Posterior vena cava (tissue), 2 donors: ENCODE measurements at places on chromosomes 16 and 17. TPM values are rescaled to one million over a fixed set of nuclear protein-coding genes. Genes with fewer than 3 reads are reported as not detected.
A peak's percentile ranks its signal among the peaks of the same experiment; 100 is the strongest.

Gene TIGD7
- 9.1 TPM for total RNA-seq

- peak; percentile 29 for DNase-seq
Observed at GRCh38 chr16:3948378-3948995, 68.0 kb upstream of the CREBBP start.

GRCh38 chr17:52026075-52026474 is 132.4 kb downstream of the CA10 start:
- no peak for DNase-seq

DNA sequence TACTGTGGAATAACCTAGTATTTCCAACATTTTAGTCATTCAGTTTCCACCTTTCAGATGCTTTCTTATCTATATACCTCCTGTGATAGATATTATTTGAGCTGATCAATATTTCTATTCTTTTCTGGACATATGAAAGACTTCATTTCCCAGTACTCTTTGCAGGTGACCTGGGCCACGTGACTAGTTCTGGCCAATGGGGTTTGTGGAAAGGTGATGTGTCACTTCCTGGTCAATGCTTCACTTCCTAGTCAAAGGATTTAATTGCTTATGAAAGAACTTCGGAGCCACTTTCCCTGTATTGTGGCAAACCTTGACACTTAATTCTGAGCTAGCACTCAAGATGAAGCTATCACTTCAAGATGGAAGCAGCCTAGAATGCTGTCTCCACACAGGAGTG is 248.9 kb upstream of the FOXF1 start:
- DNase-seq, result no peak

- DNase-seq, result no peak
Observed at GRCh38 chr17:14318918-14319205, 18.0 kb downstream of the HS3ST3B1 start.

Gene RIPOR1
- 123 TPM for total RNA-seq

Gene HOXB9
- not detected for total RNA-seq

Gene SOCS1
- total RNA-seq, result 7.5 TPM

DNA sequence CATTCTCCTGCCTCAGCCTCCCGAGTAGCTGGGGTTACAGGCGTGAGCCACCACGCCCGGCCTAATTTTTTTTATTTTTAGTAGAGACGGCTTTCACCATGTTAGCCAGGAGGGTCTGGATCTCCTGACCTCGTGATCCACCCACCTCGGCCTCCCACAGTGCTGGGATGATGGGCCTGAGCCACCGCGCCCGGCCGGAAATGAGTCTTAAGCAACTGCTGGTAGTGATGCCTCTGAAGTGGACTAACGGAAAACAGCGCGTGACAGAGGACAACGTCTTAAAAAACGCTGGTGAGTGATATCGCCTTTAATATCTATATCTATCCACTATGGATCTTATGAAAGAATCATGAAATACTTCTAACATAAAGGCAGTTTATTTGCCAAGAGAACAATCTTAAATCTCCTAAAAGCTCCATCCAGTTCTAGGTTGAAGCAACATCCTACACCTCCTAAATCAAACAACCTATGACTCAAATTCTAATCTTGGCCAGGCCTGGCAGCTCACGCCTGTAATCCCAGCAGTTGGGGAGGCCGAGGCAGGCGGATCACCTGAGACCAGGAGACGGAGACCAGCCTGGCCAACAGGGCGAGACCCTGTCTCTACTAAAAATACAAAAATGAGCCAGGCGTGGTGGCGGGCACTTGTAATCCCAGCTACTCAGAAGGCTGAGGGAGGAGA is 69.8 kb downstream of the NXN start:
- no peak for DNase-seq

Gene TRPV3
- 2.7 TPM for total RNA-seq

GRCh38 chr17:38715216-38715943 is 10.3 kb downstream of the MLLT6 start:
- no peak for DNase-seq

Gene RBFOX1
- total RNA-seq, result not detected

DNA sequence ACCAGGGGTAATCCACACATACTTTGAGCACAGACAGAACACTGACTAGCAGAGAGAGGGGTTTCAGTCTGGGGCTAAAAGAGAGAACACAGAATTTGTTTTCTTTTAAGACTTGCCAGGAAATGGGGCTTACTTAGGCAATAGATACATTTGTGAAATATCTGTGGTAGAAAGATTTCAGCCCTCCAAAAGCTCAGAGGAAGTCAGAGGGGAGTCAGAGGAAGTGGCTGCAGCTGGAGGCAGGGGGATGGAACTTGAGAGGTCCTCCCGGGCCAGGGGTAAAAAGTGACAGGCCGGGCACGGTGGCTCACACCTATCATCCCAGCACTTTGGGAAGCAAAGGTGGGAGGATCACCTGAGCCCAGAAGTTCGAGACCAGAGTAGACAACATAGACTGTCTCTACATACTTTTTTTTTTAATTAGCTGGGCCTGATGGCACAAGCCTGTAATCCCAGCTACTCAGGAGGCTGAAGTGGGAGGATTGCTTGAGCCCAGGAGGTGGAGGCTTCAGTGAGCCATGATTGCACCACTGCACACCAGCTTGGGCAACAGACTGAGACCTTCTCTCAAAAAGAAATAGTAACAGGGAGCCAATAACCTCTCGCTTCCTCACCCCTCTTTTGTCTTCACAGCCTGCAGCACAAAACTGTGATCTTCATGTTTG is 49.9 kb downstream of the NLRC5 start:
- no peak for DNase-seq

GRCh38 chr16:76787394-76787793 is 403.6 kb upstream of the MON1B start:
- no peak for DNase-seq

Gene KCNJ12
- total RNA-seq, result 6.8 TPM

GRCh38 chr17:36928471-36929345 is 8.6 kb upstream of the LHX1 start:
- peak; percentile 62 for DNase-seq

Gene HAS3
- 1.3 TPM for total RNA-seq

Gene SSTR5
- total RNA-seq, result not detected

Gene NPIPA7
- 4.5 TPM for total RNA-seq

DNA sequence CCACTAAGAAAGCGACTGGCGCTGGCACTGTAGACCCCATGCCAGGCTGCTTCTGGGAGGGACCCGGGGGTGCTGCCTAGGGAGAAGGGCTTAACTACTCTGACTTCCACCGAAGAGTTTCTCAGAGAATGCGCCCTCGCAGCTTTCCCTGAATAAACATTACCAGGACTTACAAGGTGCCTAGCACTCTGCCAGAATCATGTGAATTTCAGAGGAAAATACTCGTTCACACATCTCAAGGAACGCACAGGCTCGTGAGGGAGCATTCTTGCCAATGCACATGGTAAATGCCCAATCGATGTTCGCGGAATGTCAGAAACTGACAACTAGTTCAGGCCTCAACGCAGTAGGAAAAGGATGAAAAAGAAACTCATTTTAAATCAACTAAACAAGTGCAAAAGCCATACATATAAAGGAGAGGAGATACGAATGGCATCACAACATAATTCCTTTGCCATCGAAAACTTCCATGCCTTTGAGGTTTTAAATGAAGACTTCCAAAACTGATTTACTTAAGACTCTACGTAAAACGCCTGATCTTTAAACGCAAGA is 999 bp downstream of the CMC2 start:
- no peak for DNase-seq

- no peak for DNase-seq
Observed at GRCh38 chr16:50284131-50284911, 18.0 kb downstream of the ADCY7 start.

DNA sequence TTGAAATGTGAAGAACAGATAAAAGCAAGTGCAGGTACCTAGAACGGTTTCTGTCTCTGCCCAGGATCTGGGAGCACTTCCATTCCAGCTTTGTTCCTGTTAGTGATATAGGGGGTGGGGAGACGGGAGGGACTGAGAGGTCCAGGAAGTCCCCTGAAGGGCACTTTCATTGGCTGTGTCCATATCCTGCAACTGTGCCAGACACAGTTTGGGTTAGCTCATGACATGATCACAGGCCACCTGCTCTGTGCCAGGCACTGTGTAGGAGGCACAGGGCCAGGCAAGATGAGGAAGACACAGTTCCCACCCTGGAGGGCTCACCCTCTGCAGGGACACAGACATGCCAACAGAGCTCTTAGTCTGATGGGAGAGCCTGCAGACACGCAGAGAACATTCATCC is 7.9 kb downstream of the CBLN1 start:
- DNase-seq, result no peak

GRCh38 chr16:57343221-57343620 is 15.4 kb upstream of the CCL22 start:
- no peak for DNase-seq

Gene SMPD3
- 0.19 TPM for total RNA-seq

DNA sequence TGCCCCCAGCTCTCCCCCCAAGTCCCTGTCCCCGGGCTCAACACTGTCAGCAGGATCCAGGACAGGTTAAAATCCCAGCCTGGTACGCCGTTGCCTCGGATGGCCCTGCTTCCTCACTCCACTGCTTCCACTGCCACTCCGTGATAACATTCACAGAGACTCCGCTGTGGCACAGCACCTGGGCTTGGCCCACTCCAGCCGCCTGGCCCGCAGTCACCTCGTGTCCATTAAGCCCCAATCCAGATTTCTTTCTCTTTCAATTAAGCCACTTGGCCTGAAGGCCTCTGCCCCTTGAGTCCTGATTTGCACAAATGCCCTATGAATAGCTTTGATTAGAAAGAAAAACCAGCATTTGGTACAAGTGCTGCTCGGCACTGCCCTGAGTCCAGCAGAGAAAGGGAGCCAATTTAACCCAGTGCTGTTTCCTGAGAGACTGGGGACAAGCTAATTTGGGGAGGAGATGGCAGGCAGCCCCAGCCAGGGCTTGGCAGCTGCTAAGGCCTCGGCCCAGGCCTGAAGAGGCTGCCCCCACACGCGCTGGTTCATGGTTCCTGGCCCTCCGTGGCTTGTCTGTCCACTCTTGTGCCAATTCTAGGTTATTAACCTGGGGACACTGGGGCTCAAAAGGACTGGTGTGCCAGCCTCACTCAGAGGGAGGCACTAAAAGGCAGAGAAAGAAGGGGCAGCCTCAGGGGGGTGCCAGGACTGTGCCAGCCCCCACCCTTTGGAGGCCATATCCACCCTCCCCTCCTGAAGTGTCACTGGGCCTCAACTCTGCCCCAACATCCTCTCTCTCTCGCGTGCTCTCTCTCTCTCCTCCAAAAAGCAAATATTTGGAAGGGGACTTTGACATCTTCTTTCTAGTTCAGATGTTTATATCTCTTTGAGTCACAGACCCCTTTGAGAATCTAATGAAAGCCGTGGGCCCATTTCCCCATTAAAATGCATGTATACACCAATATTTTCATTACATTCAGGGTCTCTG is 29.8 kb upstream of the SPPL2C start:
- no peak for DNase-seq

- peak; percentile 85 for DNase-seq
Observed at GRCh38 chr16:396605-397004, 394 bp upstream of the NME4 start.

Gene EPN3
- not detected for total RNA-seq
